ENCODE measurements at places on chromosomes 12 and 14. TPM values are rescaled to one million over a fixed set of nuclear protein-coding genes. Genes with fewer than 3 reads are reported as not detected.
A peak's percentile ranks its signal among the peaks of the same experiment; 100 is the strongest.

DNA sequence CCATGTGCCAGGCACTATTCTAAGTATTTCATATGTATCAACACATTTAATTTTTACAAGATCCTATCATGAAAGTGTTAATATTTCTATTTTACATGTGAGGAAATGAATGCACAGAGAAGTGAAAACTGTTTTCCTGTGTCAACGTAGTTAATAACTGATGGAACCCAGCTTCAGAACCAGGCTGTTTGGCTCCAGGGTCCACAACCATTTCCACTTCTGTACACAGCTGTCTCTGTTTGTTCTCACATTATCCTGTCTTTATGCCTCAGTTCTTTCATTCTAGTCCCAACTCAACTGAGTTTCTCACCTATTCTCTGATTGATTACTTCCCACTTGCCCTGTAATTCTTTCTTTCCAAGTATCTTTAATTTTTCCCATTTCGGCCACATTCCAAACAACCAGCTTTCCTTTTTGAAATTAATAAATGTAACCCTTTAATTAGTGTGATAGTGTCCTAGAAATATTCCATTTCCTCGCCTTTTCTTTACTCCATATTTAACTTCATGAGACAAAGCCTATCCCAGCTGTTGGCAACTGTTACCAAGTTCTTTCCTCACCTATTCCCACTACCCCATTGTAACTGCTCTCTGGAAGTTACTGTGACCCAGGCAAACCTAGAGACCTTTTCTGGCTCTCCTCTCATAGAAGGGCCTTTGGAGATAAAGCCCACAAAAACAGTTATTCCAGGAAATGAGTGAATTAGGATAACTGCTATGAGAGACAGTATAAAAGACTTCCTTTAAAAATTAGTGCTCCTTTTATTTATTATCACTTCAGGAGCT, 218.7 kb downstream of the RASSF9 start:
- no peak for DNase-seq

- DNase-seq = no peak
Measured at GRCh38 chr14:63269561-63270225, 49.0 kb downstream of the GPHB5 start.

GRCh38 chr14:95046711-95047681, 110.3 kb downstream of the DICER1 start:
- DNase-seq = no peak

DNA sequence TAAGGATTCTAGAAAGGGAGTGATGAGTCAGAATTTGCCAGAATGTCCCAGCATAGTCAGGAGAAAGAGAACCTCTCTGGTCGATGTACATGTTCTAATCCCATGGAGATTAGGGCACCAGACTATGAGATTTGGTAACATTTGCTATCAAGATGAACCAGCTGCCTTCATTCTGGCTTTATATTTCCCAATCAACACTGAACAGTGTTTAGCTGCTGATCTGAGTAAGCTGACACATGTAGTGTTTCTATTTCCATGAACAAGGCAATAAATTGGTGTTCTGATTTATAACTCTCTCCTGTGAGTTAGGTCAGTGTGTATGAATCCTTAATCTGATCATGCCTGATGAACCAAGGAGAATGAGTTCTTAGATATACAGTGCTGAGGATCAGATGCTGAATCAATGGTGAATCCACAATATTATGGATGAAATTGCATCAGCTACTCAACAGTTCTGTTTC, 158.0 kb upstream of the AMIGO2 start:
- peak; percentile 16 for DNase-seq

The WSCD2 gene
- total RNA-seq = not detected

DNA sequence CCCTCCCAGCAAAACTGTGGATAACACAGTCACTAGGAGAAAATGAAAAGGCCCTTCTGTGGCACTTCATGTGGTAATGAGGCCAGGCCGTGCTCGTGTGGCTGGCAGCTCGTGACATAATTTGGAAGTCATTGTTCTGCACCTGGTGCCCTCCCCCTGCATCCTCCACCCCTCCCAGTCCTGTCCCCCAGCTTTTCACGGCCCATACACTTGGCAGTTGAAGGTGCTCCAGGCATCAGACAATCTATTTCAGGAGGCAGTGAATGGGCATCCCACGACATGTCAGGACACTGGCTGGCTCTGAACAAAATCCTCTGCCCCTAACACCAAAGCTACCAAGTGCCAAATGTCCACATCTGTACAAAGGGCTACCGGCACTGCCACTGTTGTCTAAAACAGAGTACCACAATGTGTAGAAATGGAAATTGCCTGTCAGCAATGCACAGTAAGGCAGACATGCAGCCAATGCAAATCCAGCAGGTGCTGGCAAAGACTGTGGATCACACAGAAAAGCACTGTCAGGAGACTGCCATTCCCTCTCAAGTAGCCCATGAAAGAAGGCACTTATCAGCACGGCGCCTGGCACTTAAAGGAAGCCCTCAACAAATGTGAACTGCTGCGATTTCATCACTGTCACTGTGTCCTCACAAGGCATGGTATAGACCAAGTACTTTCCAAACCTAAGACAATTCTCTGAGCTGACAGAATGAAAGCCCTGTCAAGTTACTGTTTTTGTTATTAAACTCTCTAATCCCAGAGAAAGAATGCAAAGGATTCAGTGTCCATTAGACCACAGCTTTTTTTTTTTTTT, 39.1 kb downstream of the CORO1C start:
- DNase-seq = peak; percentile 51

The FAM90A1 gene
- not detected for total RNA-seq

DNA sequence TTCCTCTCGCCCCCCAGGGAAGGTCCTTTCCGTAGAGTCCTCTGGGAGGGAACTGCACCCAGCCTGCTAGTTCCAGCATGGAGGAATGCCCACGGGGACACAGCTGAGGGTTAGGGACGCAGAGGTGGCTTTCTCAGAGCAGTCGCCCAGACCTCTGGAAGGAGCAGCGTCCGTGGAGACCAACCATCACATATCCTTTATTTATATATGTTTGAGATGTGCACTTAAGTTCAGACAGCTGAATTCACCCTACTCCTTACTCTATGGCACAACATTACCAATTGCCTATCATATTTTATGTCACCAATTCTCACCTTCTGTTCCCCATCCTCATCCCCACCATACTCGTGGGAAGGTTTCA, 305.6 kb upstream of the DIO3 start:
- no peak for DNase-seq

DNA sequence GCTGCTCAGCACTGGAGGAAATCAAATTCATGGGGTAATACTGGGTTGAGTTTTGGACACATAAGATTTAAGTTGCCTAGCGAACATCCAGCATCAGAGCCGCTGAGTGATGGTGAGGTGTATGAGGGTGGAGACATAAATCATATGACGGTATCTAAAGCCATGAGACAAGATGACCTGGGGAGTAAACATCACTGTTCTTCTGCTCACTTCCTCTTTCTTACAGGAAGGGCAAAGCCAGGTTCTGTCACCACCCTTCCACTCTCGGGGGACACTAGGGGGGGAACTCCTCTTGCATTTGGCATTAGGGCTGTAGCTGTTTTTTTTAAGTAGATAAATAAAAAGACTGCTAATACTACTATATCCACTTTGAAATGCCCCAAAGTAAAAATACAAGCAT, 24.0 kb downstream of the PRDM4 start:
- DNase-seq = no peak

- no peak for DNase-seq
Measured at GRCh38 chr12:96238336-96239047, 44.3 kb downstream of the ELK3 start.

- DNase-seq = no peak
Measured at GRCh38 chr12:78938341-78939084, 73.9 kb downstream of the SYT1 start.

GRCh38 chr12:88247241-88247643, 105.1 kb downstream of the TMTC3 start:
- peak; percentile 85 for DNase-seq

GRCh38 chr12:94205822-94206221, 57.4 kb downstream of the PLXNC1 start:
- no peak for DNase-seq

The VASH1 gene
- 2.6 TPM for total RNA-seq

Measured in GM23248 (cell line).